ENCODE measurements at places on chromosomes 13 and 19.
A peak's percentile ranks its signal among the peaks of the same experiment; 100 is the strongest.

GRCh38 chr19:18506101-18506930 is 15.6 kb downstream of the ELL start:
- DNase-seq, result no peak

GRCh38 chr19:29325241-29325975 is 112.5 kb upstream of the UQCRFS1 start:
- DNase-seq, result no peak

- no peak for DNase-seq
Observed at GRCh38 chr13:94480672-94481145, 1.2 kb upstream of the DCT start.

GRCh38 chr13:98182589-98182988 is 5.5 kb upstream of the RNF113B start:
- no peak for DNase-seq

DNA sequence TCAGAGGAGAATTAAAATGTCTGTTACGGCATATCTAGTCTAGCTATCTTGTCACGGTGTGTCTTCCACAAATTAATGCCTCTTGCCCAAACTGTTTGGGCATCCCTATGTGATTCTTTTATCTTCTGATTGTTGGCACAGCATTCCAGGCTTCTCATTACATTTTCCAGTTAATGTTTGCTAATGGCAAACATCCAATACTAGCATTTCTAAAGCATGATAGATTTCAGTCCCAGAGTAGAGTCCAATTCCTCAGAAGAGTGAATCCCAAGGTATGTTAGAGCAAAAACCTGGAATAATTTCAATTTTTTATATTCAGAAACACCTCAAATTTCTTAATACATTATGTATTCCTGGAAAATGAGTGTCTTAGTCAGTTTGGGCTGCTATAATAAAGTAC is 684.5 kb upstream of the SLITRK1 start:
- no peak for DNase-seq

GRCh38 chr13:54606944-54607343 is 1578.3 kb downstream of the OLFM4 start:
- no peak for DNase-seq

- DNase-seq, result no peak
Observed at GRCh38 chr13:26225896-26226617, 3.9 kb upstream of the RNF6 start.

GRCh38 chr13:87684850-87685742 is 13.9 kb downstream of the SLITRK5 start:
- no peak for DNase-seq

DNA sequence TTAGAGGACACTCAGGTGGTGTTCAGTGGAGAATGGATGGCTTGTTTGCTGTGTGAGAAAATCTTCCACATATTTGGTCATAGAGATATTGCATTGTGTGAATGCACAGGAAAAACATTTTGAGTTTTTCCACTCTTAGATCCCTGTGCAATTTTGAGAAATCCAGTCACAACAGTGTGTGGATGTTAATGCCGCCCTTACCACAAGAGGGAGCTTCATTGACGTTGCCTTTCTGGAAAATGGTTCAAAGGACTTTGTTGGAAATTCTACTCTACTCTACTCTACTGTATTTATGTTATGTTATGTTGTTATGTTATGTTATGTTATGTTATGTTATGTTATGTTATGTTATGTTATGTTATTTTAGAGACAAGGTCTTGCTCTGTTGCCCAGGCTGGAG is 13.4 kb downstream of the ZNF20 start:
- no peak for DNase-seq

- DNase-seq, result no peak
Observed at GRCh38 chr19:44644402-44645016, 799 bp downstream of the PVR start.

DNA sequence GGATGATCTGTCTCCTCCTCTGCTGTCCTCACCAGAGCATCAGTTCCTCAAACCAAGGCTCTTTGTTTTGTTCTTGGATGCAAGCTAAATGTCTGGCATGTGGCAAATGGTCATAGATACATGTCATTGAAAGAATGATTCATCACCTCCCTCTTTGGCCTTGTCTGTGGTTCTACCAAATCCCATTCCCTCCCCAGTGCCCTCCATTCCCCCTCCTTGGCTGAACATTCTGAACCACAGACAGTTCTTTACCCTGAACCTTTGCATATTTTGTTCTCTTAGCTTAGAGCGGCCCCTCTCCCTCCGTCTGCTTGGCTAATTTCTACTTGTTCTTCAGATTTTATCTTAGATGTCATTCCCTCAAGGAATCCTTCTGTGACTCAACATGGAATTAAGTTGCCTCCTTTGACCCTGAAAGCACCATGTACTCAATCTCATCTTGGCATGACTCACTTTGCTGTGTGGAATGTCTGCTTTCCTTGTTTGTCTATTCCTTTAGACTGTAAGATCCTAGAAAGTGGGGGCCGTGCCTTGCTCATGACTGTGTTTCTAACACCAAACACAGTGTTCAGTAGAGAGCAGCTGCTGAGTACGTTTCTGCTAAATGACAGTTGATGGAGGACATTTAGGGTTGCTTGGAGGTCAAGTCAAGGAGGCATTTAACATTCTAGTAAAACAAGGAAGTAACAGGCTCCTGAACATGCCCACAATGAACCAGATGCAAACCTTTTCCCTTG is 8.1 kb downstream of the ALOX5AP start:
- no peak for DNase-seq

DNA sequence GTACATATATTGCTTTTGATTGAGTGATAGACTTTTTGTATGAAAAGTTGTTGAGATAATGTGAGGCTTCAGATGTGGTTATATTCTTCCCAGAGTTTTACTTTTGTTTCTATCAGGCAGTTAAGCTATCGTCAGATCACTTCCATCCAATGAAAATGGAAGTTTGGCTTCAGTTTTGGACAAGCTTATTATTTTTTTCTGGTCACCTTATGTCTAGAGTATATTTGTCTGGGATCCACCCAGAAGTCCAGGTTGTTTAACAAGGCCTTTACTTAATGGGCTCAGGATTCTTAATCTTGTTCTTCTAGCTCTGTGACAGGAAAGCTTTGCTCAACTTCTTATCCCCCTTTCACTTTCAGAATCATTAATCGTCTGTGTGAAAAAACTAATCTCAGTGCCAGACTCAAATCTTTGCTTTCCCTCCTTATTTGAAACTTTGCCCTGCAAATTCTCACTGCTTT is 150.9 kb downstream of the PDS5B start:
- no peak for DNase-seq

DNA sequence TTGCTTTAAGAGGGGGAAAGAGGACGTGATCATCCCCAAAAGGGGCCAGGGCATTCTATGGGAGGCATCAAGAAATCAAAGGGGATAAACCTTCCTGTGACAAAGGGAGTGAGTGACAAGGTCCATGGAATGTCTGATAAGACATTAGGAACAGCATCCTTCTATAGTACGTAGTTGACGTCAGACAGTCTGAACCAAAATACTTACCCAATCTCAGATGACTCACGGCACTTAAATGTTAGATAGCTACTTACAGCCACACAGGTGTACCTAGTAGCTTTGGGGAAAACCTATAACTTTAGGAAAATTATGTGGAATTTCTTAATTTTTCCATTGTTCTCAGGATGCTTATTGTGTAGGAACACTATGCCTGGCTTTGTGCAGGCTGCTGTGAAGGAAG is 4.9 kb downstream of the LGALS16 start:
- no peak for DNase-seq

GRCh38 chr19:15234431-15235130 is 2.3 kb upstream of the EPHX3 start:
- DNase-seq, result no peak

DNA sequence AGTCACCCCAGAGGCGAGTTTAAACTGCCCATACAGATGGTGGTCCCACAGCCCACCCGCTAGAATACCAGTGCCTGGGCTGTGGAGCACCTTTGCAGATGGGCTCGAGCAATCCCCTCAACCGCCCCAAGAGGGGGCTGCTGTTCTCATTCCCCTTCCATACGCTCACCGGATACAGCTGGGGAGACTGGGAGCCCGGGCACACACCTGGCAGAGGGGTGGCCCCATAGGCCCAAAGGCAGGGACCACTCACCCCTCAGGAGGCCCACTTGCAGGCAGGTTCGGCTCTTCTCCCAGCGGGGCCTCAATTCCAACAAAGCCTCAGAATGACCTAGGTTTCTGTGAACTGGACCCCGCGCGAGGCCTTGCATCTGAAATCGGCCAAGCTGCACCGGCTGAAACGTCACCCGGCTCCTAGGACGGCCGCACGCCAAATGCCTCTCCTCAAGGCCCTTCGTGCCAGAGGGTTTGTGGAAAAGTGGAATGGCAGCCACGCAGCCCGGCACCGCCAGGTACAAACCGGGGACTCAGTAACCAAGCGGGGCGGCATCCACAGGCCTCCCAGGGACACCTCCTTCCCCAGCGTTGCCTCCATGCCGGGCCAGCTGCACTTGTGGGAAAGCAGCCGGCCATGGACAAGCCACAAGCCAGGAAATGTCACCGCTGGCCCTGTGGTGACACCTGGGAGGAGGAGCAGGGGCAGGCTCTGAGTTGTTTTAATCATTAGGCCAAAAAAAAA is 18.7 kb downstream of the MLLT1 start:
- DNase-seq, result no peak

DNA sequence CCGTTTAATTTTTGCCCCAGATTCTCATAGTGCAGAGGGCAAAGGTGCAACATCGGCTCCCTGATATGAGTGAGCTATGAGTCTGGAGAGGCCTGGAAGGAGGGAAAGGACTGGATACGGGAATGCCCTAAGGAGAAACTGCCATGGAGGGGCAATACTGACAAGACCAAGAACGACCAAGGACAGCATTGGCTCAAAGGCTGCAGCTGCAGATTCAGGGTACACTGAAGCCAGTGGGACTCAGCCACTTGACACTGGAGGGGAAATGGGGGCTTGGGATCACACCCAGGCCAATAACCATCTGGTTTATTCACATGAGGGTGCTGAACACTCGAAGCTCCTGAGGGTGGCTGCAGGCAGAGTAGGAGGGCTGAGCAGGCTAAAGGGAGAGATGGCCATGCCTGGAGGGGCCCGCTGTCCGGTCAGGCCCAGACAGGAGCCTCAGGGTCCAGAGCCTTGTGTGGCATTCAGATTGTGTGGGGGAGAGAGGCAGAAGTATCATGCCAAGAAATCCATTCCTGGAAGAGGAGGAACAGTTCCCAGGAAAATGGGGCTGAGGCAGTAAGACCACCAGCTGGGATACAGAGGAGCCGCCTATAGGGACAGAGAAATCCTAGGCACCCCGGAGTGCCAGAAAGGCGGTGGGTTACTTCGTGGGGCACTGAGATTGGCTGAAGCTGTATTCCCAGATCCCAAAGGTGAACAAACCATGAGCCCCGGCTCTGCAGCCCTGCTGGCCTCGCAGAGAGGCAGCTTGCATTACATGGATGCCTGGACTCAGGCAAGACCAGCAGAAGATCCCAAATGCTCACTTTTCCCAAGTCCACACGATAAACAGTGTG is 20.7 kb downstream of the COL4A1 start:
- DNase-seq, result no peak

DNA sequence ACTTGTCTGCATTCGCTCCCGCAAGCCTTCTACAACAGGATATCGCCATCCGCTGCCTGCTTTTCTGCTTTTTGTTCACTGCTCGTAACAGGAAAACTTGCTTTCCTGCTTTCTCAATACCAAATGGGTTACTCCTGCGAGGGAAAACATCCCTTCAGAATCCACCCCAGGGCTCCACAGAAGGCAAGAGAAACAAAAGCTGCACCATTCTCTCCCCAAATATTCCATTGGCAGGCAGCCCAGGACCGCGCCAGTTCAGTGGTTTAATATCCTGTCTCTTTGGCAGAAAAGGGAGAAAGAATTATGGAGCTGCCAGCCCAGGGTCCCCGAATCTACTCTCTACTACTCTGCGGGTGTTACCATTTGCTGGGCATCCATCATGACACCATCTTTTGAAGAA is 84.7 kb upstream of the DOCK9 start:
- no peak for DNase-seq

- DNase-seq, result no peak
Observed at GRCh38 chr13:43444081-43444480, 342.7 kb downstream of the ENOX1 start.

DNA sequence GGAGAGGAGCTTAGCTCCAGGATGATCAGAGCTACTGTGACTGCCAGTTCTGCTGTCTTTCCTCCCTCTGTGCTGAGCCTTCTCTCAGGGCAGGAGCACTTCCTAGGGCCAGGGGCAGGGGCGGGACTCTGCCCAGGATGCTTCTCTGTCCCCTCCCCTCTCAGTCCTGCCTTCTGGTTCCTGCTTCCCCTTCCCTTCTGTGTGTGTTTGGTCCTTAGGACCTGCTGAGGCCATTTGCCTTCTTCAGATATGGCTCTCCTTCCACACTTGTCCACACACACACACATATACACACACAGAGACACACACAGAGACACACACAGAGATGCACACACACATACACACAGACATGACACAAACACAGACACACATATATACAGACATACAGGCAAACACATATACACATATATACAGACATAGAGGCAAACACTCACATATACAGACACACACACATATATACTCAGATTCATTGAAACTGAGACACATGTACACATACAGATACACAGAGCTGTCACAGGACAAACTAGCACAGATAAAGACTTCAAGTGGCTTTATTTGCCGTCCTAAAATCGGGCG is 22.0 kb upstream of the CD177 start:
- DNase-seq, result no peak

- no peak for DNase-seq
Observed at GRCh38 chr13:33758113-33758512, 59.8 kb upstream of the RFC3 start.

DNA sequence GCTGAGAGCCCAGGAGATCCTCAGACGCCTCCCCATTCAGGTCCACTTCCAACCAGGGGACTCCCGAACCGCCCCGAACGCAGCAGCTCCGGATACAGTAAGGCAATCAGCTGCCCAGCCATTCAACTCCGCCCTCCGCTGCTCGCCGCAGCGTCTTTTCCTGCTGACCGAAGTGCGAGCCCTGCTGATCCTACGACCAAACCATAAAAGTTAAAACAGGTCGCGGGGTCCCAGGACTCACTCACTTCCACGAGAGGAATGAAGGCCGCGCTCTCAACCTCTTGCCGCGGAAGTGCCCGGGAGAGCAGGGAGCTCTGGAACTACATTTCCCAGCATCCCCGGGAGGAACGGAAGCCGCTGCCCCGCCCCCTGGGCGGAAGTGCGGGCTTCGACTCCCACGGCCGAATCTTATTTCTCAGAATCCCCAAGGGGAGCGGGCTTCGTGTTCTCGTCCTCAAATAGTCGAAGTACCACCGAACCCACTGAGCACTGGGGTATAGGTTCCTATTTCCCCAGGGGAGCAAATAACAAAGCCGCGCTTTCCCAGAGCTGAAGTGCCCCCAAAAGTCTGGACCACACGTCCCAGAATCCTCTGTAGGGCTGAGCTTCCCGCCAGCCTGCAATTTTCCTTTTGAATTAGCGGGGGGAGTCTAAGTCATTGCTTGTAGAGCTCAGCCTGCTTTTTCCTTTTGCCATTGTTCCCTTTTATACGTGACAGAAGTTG is at the start of gene ZNF45:
Gene ZNF45, minus strand, starts transcription at position 298 of the 724 bp plus-strand sequence. CDS start 13,097 bp downstream, outside the sequence.
- DNase-seq, result peak; percentile 83

- DNase-seq, result no peak
Observed at GRCh38 chr13:109918179-109918711, 131.9 kb upstream of the IRS2 start.

GRCh38 chr13:99967498-99967868 is 4.1 kb downstream of the ZIC5 start:
- no peak for DNase-seq

Measured in activated CD4-positive, CD25-positive, alpha-beta regulatory T cell treated with anti-CD3 and anti-CD28 coated beads, Interleukin-2, amount 50 U/mL, for 72 hours (primary cell).